ENCODE measurements at places on chromosomes 3 and 15.

- no peak for DNase-seq
Observed at GRCh38 chr15:52682781-52683180, 3.6 kb upstream of the ATOSA start.

DNA sequence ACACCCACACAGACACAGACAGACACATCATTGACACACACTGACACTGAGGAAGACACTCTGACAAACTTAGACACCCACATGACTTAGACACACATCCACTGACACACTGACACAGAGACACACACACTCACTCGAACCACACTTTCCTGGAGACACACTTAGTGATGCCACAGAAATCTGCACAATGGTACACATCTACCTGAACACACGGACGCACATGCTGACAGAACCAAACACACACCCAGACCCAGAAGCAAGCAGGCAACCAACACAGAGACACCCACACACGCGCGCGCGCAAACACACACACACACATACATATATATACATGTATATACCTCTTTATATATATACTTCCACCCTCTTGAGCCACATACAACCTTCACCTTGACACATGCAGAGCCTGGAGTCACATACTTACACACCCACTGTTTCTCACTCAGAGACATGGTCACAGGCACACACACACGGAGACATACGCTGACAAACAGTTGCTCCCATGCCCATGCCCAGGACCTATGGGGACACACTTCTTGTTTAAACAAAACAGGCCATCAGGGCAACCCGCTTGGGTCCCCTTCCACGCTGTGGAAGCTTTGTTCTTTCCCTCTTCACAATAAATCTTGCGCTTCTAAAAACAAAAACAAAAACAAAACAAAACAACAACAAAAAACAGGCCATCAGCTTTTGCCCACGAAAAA, 913 bp upstream of the SCN5A start:
- no peak for DNase-seq

- DNase-seq = no peak
Observed at GRCh38 chr3:111923806-111924205, 55.0 kb upstream of the ABHD10 start.

DNA sequence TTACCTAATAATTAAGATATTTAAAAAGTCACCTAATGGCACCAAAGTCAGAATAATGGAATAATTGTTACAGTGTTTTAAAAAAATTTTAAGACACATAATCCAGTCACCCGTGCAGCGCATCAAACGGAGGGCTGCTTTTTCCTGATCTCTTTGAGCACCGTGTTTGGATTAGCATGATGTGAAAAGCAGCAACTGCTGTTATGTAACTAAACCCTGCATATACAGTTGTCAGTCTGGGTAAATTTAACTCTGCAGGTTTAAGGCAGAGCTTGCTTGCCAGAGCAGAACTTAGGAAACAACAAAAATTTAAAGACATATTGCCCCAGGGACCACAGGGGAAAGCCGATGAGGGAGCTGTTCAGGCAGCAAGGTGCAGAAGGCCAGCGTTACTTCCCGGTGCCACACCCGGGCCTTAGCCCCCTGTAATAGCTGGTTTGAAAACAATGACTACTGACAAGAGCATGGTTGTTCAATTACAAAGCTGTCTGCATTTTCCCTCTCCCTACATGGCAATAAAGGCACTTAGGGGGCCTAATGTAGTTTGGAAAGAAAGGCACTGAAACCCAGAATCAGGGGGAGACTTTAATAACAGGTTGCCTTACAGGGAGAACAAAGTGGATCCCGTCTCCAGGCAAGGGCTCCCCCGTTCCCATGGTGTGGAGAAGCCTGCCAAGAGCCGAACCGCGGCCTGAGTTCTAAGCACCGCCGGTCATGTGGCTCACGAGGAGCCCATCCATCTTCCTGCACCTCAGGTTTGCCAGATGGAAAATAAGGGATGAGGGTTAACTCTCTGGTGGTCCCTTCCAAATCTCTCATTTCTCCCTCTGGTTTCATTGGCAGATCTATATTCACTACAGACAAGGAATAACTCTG, 32.2 kb downstream of the RORA start:
- DNase-seq = no peak

GRCh38 chr3:196793246-196793645, 53.6 kb downstream of the PAK2 start:
- no peak for DNase-seq

DNA sequence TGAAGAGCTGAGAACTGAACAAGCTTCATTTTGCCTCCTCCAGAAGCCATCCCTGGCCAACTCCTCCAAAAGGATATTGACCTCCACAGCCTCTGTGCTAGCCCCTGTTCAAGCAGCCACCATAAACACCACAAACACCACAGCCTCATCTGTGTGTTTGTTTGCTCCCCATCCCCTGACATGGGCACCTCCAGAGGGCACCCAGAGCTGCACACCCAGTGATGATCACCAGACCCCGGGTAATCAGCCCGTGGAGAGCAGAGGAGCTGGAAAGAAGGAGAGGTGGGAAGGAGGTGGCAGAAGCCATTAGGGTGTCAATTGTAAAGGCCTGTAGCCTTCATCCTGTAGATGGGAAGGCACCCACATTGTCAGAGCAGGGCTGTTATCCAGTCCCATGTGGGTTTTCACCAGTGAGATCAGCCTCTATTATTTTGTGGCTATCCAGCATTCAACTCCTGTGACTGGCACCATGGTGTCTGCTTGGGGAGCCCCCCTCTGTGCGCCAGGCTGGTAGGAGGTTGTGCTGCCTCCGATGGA, 6.8 kb upstream of the WNT7A start:
- DNase-seq = no peak

- DNase-seq = no peak
Observed at GRCh38 chr3:170751083-170751898, 118.7 kb downstream of the RPL22L1 start.

DNA sequence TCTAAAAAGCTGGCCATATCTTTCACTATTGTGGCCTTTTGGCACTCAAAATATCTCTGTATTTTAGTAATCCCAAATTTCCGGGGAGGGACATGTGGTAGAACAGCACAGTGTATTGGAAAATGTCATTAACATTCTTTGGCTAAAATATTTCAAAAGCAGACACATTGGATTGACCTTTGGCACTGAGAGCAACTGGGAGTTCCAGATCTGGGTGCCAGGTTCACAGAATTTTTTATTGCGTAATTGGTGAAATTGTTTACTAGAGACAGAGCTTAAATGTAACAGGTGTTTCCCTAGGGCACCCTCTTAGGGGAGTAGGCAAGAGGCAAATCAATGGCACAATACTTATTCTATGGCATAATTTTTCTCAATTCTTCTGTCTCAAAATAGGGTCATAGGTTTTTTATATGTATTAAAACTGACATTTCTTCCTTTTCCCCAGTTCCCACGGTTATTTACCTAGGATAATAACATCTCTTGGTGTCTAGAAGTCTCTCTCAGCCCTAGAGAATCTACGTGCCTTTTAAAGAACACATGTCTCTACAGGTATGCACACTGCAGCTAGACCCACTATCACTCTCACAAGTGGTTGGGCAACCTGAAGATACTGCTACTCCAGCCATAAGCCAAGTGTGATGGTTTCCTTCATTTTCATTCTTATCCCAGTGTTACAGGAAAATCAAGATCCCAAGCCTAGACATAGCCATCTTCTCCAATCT, 10.6 kb downstream of the RBMS3 start:
- no peak for DNase-seq

DNA sequence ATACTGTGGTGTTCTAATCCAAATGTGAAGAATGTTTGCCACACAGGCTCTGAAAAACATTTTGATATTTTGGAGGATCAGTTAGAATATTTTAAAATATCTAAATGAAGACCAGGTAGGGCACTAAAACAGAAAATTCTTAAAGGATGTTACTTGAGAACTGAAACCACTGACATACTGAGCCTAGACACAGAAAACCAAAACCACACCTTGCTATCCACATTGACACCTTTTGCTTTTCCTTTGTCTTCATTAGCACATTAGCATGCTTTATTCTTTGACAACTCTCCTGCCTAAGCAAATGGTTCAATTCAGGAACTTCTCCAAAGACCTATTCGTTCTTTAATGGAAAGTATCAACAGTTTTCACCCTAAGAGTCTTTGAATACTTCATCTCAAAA, 835.9 kb upstream of the GRM7 start:
- no peak for DNase-seq

GRCh38 chr15:66153549-66154415, 99.8 kb downstream of the MEGF11 start:
- DNase-seq = no peak

GRCh38 chr3:17290894-17291293, 406.1 kb downstream of the PLCL2 start:
- DNase-seq = no peak

GRCh38 chr3:31733234-31733667, 200.5 kb downstream of the STT3B start:
- DNase-seq = no peak

GRCh38 chr3:172357850-172358754, 90.2 kb downstream of the GHSR start:
- no peak for DNase-seq

DNA sequence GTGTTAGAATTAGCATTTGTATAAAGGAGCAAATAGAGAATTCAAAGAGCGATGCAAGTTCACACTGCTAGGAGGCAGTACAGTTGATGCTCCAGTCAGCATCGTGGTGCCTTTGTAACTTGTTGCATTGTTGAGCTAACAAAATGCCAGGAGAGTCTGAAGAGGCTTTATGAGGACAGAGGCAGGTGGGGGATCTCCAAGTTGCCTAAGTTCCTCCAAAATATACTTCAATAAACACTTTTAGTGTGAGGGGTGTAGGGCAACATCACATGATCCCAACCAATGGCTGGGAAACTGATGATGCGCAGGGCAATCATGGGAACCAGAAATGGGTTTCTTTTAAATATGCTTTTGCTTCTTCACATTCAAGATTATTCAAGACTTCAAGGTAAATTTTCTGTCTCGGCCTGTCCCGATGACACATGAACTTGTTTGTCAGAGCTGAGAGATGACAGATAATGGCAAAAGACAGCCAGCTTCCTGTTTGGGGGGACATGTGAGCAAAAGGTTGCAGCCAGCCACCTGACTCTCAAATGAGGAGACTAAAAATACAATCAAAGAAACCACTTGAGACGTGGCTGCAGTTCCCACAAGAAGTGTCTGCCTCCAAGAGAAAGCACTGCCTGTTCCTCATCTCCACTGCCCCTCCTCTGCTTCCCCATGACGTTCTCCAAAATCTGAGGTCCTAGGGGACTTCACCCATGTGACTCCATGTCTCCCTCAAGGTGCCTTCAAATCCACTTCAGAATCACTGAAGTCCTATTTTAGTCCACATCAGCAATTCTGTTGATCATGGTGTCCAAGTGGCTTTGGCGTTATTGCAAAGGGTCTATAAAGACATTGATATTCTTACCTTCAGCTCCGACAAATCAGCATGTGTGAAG, 39.3 kb downstream of the KLHL6 start:
- no peak for DNase-seq

- no peak for DNase-seq
Observed at GRCh38 chr3:54243960-54244682, 121.8 kb downstream of the CACNA2D3 start.

- no peak for DNase-seq
Observed at GRCh38 chr3:24261521-24261920, 233.1 kb downstream of the THRB start.

DNA sequence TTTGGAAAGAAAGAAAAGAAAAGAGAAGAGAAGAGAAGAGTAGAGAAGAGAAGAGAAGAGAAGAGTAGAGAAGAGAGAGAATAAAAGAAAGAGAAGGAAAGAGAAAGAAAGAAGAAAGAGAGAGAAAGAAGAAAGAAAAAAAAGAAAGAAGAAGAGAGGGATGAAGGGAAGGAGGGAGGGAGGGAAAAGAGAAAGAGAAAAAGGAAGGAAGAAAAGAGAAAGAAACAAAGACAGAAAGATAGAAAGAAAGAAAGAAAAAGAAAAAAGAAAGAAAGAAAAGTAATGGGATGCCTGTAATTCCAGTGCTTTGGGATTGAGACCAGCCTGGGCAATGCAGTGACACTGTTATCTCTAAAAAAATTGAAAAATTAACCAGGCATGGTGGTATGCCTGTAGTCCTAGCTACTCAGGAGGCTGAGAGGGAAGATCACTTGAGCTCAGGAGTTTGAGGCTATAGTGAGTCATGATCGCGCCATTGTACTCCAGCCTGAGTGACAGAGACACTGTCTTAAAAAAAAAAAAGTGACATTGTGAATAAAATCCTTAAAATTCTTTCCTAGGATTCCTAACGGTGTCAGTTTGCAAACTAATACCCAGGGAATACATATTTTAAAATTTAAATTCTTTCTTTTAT, 1.7 kb downstream of the RASL12 start:
- DNase-seq = no peak

DNA sequence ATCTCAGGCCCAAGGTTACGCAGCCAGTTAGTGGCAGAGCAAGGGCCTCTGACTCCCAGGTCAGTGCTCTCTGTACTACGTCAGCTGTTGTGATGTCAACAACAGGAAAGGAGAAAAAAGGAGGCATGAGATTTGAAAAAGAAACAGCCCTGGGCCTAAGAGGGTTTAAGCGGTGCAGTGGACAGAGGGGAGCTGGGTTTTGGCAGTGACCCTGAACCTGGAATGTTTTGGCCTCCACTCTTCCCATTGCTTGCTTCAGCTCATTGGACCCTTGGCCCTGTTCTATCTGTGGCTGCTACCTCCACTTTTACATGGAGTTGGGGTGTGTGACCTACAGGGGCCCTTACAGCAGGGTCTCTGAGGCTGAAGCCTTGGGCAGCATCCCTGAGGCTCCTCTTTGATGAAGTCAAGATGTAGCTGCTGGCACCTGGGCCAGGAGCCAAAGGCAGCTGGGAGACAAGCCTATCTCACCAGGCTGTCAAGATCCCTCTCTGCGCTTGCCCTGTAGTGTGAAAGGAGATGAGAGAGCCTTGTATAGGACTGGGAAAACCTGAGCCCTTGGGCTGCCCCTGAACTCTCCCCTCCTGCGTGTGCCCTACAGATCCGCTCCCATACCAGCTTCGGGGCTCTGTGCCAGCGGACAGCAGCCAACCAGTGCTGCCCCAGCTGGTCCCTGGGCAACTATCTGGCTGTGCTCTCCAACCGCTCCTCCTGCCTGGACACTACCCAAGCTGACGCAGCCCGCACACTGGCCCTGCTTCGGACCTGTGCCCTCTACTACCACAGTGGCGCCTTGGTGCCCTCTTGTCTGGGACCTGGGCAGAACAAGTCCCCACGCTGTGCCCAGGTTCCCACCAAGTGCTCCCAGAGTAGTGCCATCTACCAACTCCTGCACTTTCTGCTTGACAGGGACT, 8.7 kb downstream of the DISP2 start:
- DNase-seq = no peak

- DNase-seq = peak; percentile 36
Observed at GRCh38 chr3:61796088-61796680, 234.8 kb downstream of the PTPRG start.

DNA sequence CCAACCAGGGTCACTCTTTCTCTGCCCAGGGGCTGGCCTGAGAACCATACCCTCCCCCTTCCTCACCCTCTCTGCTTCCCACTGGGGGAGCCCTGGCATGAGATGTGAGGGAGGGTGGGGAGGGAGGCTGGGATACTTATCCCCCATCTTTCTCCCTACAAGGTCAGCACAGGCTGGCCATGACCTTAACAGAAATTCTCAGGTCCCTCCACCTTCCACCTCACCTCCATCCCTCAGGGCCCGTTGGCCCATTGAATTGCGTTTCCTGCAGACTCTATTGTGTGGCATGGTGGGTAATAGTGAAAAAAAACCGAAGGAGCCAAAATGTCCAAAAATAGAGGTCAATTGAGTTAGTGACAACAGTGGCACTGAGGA, 159.5 kb downstream of the OR4M2 start:
- DNase-seq = no peak
